ENCODE measurements at places on chromosomes 1 and 21. TPM values are rescaled to one million over a fixed set of nuclear protein-coding genes. Genes with fewer than 3 reads are reported as not detected.

CD5L gene
- not detected for total RNA-seq

GJA9 gene
- not detected for total RNA-seq

DDR2 gene
- 182 TPM for total RNA-seq

SPRR2F gene
- total RNA-seq: not detected

ADPRS gene
- 26.9 TPM for total RNA-seq

IQGAP3 gene
- total RNA-seq: 6.8 TPM

PLEKHN1 gene
- 0.38 TPM for total RNA-seq

IQCC gene
- 2.0 TPM for total RNA-seq

SLC5A9 gene
- not detected for total RNA-seq

NECTIN4 gene
- 0.12 TPM for total RNA-seq

DNA sequence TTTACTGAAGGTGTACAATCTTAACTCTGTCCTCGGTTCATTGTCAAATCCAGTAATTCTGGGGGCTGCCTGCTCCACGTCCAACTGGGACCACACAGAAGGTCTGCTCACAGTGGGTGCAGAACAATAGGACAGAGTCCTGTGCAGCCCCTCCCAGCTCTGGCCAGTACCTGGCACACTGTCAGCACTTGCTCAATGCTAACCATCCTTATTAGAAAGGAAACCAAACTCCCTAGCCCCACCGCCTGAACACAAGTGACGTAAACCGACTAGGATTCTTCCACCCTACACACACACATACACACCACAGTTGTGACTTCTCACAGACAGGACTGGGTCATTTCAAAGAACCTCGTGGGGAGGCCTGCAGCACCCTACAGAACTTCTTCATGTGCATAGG, 5.2 kb downstream of the BCAR3 start:
- H3K4me3 ChIP-seq: no peak overlapping the region
- no peak overlapping the region for H3K27ac ChIP-seq
- H3K36me3 ChIP-seq: peaks cover 3% of the 10 kb centered on the region

GRCh38 chr1:162672622-162673260, 40.5 kb downstream of the DDR2 start:
- H3K4me3 ChIP-seq: no peak overlapping the region
- H3K4me1 ChIP-seq: peaks cover 70% of the 10 kb centered on the region
- H3K27ac ChIP-seq: peak overlapping the region; percentile 28

GRCh38 chr1:235910357-235911299, 43.9 kb upstream of the LYST start:
- peak overlapping the region; percentile 54 for H3K4me3 ChIP-seq
- no peaks in the 10 kb centered on the region for H3K36me3 ChIP-seq
- no peaks in the 10 kb centered on the region for H3K27me3 ChIP-seq
- H3K4me1 ChIP-seq: peaks cover 54% of the 10 kb centered on the region
- no peak for DNase-seq
- H3K27ac ChIP-seq: peak overlapping the region; percentile 100

GRCh38 chr1:52674497-52675384, 23.4 kb downstream of the COA7 start:
- H3K36me3 ChIP-seq: no peaks in the 10 kb centered on the region
- DNase-seq: no peak
- peaks cover 53% of the 10 kb centered on the region for H3K4me1 ChIP-seq
- peak overlapping the region; percentile 42 for H3K27ac ChIP-seq

GRCh38 chr1:107817935-107818334, 147.0 kb downstream of the VAV3 start:
- peaks cover 14% of the 10 kb centered on the region for H3K27me3 ChIP-seq
- H3K36me3 ChIP-seq: no peaks in the 10 kb centered on the region
- no peak overlapping the region for H3K4me3 ChIP-seq
- no peak overlapping the region for H3K27ac ChIP-seq
- peaks cover 5% of the 10 kb centered on the region for H3K4me1 ChIP-seq

DNA sequence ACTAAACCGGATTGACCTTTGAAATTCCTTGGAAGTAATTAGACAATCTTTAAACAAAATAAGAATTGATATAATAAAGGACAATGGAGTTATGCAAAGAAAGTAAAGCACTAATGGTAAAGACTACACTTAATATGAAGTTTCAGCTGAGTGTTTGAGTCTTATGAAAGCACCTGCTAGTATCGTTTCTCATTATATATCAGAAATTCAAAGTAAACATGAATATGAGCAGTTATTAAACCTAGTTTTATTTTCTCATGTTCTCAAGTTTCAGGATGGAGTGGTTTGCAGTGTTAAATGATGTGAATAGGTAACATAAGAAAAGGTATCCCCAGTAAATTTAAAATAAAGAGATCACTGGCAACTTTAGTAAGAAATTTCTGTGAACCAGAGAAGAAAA, 188.6 kb downstream of the ZP4 start:
- DNase-seq: no peak
- H3K27ac ChIP-seq: no peak overlapping the region
- no peaks in the 10 kb centered on the region for H3K36me3 ChIP-seq
- peaks cover 12% of the 10 kb centered on the region for H3K27me3 ChIP-seq

DNA sequence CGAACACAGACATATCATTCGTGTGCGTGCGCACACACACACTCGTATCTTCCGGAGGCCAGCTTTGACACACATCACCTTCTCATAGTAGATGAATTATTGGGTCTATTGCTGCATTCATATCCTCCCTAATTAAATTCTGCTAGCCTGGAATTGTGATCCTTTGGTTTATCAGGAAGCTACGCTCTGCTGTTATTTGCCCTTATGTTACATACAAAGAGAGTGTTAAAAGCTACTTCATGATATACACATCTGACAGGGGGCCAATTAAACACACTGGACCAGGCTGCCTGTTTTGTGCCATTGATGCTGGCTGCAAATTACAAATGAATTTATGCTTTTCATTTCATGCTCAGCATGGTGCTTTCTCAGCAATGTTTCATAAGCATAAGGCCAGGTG, 252.0 kb downstream of the RHOU start:
- peaks cover 6% of the 10 kb centered on the region for H3K4me1 ChIP-seq
- no peak for DNase-seq
- peaks cover 3% of the 10 kb centered on the region for H3K27me3 ChIP-seq
- H3K4me3 ChIP-seq: no peak overlapping the region

DNA sequence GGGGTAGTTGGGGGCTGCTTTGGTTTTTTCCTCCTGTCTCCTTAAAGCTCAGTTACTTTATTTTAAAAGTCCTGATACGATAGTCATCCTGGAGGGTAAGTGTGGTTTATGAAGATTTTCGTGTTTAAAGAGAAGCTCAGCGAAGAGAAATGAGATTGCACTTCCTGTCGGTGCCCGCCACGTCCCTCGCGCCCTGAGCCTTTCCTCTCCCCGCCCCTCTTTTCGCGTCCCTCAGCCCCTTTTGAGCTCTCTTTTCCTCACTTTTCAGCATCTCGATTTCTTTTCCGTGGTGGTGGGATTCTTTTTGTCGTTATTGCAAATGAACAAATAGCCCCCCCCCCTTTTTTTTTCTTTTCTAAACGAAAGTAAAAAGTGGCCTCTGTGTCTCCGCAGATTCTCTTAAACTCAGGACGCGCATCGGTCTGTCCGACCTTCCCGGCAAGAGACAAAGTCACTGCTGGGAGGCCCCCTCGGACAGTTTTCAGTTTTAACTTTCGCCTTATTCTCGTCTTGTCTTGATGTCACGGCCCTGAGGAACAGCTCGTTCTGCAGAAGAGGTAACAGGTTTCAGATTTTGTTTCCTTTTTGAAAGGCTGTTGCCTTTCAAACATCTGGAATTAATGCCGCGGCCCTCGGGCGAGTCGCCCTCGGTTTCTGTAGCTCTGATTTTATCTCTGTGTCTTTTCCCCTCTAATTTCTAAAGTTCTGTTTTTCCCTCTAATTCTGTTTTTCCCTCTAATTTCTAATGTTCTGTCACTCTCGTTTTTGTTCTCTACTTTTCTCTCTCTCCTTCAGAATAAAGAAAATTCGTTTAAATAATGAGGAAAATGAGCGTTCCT, 1.0 kb upstream of the DMRTA2 start:
- H3K4me3 ChIP-seq: peak overlapping the region; percentile 61
- no peak overlapping the region for H3K27ac ChIP-seq
- peaks cover 82% of the 10 kb centered on the region for H3K27me3 ChIP-seq
- no peak for DNase-seq

DNA sequence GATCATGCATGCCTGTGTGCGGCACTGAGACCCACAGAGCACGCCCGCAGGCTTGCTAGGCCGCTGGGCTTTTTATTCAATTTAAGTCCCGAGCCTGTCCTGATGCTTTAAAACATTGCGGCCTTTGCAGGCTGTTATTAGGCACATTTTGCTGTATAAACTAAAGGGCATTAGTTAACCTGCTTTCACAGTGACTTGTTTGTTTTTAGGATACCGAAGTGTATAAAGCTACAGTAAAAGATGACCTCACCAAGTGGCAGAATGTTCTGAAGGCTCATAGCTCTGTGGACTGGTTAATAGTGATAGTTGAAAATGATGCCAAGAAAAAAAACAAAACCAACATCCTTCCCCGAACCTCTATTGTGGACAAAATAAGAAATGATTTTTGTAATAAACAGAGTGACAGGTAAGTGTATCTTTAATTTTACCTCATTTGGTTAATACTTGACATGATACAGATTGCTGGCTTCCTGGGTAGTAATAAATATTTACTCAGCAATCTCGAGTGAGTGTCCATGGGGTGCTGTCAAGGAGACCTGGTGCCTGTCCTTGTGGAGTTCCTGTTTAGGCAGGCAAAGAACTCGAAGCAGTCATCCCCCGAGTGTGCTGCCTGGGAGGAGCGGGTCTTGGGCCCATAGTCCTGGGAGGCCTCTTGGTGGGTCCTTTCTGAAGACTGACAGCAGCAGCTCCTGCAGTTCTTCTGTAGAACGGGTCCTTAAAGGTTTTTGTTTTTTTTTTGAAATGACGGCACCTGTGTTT, 40.1 kb downstream of the TRAPPC10 start:
- DNase-seq: no peak
- H3K4me1 ChIP-seq: peaks cover 75% of the 10 kb centered on the region
- peaks cover 10% of the 10 kb centered on the region for H3K36me3 ChIP-seq
- H3K4me3 ChIP-seq: no peak overlapping the region

- no peaks in the 10 kb centered on the region for H3K4me1 ChIP-seq
Measured at GRCh38 chr21:30605968-30606367, 5.1 kb downstream of the KRTAP22-1 start.

DNA sequence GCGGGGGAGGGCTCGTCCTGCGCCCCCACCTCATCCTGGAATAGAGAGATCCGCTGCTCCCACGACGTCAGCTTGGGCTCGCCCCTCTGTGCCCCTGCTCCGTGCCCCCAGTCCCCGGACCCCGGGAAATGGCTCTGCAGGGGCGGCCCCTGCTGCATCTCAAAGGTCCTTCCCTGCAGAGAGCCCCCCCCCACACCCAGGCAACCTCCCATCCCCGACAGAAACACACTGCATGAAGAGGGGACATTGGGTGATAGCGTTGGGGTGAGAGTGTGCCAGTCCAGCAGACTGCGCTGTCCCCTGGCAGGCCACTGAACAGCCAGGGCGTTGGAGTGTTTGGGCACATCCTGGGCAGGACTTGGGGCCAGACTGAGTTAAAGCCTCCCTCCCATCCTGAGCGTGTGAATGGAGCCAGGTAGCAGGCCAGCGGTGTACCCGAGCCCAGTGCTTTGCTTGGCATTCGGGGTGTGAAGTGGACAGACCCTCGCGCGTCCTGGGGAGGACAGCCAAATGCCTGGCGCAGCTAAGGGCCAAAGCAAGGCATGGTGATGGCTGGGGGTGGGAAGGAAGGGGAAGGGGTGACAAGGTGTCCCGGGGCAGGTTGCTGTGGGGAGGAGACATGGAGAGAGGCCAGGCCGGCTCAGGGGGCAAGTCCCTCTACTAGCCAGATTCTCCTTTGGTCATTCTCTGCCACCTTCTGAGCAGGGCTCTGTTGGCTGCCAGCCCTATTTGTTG, 633 bp upstream of the ETNK2 start:
- H3K27me3 ChIP-seq: peaks cover 7% of the 10 kb centered on the region
- no peaks in the 10 kb centered on the region for H3K36me3 ChIP-seq
- peaks cover 15% of the 10 kb centered on the region for H3K4me1 ChIP-seq
- no peak overlapping the region for H3K27ac ChIP-seq

DNA sequence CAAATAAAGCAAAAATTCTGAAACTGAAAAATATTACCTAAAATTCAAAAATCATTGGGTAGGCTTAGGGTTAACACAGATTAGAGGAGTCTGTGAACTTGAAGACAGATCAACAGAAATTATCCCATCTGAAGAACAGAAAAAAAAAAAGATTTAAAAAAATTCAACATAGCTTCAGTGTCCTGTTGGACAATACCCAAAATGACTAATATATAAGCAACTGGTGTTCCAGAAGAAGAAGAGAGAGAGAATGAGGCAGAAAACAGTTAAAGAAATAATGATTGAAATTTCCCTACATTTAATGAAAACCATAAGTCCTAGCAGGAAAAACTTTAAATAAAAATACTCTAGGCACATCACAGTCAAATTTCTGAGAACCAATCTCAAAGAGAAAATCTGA, 31.5 kb downstream of the TMCO1 start:
- peaks cover 20% of the 10 kb centered on the region for H3K36me3 ChIP-seq
- no peak overlapping the region for H3K4me3 ChIP-seq
- H3K27me3 ChIP-seq: no peaks in the 10 kb centered on the region
- peak overlapping the region; percentile 6 for H3K27ac ChIP-seq

- no peak overlapping the region for H3K27ac ChIP-seq
- no peaks in the 10 kb centered on the region for H3K36me3 ChIP-seq
- no peak overlapping the region for H3K4me3 ChIP-seq
- no peak for DNase-seq
Measured at GRCh38 chr1:86530211-86530845, 16.6 kb upstream of the CLCA4 start.
